ENCODE measurements at places on chromosomes 2 and 18.

DNA sequence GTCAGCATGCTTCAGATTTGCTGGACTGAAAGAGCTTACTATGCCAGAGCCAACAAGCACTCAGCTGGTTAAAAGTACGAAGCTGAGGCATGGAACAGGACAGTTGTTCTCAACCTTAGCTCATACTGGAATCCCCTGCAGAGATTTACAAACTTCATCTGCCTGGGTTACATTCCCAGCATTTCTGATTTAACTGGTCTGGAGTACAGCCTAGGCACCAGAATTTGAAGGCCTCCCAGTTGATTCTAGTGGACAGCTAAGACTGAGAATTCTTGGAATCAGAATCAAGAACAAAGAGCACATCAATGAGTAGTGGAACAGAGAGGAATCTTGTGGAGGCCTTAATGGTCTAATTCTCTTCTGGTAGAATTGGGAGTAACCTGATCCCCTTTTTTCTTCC lies 298.2 kb upstream of the NXPH2 start:
- no peak for DNase-seq

GRCh38 chr2:152336854-152337510 lies 2.0 kb downstream of the FMNL2 start:
- no peak for DNase-seq

DNA sequence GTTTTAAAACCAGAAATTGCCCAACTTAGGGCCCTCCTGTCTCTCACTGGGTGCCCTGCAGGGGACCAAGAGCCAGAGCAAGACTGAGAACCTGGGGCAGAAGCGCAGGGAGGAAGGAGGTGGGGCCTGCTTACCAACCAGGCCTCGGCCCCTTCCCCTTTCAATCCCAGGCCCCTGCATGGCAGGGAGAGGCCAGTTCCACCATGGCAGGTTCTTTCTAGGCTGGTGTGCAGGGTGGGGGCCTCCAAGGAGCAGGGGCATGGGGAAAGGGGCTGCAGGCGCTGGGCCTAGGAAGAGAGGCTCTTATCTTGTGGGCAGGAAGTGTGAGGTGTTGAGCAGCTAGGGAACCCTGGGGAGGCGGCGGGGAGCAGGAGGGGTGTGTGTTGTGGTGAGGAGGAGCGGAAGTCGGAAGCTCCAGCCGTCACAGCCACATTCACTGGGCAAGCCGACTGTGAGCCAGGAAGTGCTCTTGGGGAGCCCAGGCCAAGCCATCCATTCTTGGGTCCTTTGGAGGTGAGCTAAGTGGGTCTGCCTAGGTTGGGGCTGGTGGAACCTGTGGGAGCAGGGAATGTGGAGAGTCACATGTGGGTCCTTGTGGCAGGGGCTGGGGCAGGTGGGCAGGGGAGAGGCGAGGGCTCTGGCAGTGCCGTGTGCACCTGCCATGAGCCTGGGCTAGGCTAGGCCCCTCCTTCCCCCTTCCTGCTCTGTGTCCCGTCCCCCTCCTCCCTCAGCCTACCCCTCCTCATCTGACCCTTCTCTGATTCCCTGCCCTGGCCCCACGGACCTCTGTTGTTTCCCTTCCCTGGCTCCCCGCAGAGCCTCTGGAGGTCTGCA lies at the start of gene PSD4:
Gene PSD4, plus strand, starts transcription at position 430 of the 834 bp plus-strand sequence. CDS start 8,486 bp downstream, outside the sequence.
- peak; percentile 85 for DNase-seq

DNA sequence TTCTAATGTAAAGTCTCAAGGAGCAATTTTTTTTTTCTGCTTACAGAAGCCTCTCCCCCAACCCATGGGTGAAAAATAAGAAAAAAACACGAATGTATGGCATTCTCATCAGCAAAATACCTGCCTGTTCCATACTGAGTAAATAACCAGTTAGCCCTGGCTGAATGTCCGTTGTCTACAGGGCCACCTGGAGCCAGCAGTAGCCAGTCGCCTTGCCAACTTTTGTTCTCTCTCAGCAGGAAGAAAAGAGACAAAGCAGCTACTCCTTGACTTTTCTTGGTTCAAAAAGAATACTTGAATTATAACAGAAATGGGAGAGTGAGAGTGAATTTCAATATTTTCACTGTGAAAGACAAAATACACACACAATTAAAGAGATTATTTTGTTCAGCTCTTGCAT lies 532.9 kb upstream of the CRIM1 start:
- DNase-seq = no peak

DNA sequence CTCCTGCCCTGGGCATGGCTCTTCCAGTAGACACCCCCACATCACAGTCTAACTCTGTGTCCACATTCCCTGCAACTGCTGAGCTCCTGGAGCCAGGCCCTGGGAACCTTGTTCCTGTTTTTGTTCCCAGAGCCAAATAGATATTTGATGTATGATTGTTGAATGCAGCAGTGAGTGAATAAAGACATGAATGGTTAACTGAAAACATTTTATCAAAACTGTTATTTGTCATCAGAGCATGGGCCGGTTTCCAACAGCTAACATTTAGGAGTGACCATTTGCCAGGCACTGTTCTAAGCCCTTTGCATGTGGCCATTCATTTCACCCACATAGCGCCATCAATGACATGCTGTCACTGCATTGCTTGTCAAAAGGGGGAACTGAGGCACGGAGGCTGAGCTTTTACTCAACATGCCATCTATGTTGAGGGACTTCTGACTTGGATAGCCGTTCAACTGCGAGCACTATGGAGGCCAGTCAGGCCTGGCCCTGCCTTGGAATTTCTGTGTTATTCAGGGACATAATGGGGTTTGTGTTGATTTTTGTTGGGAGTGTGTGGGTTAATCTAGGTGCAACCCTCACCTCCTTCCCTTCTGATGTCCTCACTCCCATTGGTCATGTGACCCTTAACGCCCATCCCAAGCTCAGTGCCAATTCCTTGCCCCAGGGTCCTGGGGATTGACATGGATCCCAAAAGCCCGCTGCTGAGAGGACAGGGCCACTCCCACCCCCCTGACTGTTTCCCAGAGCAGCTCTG lies 12.6 kb downstream of the IL1R1 start:
- no peak for DNase-seq

DNA sequence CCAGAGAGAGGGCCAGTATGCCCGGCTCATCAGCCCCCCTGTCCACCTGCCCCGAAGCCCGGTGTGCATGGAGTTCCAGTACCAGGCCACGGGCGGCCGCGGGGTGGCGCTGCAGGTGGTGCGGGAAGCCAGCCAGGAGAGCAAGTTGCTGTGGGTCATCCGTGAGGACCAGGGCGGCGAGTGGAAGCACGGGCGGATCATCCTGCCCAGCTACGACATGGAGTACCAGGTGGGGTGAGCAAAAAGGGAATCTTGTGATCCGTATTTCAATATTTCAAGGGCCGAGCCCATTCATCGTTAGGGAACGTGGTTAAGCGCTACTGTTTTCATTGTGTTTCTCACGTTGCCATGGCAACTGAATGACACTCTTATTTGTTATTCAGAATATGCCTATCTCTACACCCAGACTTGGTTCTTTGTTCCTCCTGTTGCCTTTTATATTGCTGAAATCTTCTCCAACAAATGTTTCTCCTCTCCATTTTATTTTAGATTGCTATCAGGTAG lies 81.5 kb downstream of the NRP2 start:
- peak; percentile 4 for DNase-seq

GRCh38 chr2:158586491-158586890 lies 129.7 kb downstream of the PKP4 start:
- no peak for DNase-seq

- no peak for DNase-seq
These were observed 816.8 kb upstream of the CRIM1 start for GRCh38 chr2:35538796-35539195.

Data from CD4-positive, alpha-beta T cell treated with Interleukin-12 subunit alpha and Interleukin-12 subunit beta, for 1 hour (primary cell).